Adipocyte (in vitro differentiated cells): ENCODE measurements at places on chromosomes 12 and 14.
A peak's percentile ranks its signal among the peaks of the same experiment; 100 is the strongest.

GRCh38 chr14:104224131-104224505, 85.7 kb downstream of the KIF26A start:
- DNase-seq, result no peak

DNA sequence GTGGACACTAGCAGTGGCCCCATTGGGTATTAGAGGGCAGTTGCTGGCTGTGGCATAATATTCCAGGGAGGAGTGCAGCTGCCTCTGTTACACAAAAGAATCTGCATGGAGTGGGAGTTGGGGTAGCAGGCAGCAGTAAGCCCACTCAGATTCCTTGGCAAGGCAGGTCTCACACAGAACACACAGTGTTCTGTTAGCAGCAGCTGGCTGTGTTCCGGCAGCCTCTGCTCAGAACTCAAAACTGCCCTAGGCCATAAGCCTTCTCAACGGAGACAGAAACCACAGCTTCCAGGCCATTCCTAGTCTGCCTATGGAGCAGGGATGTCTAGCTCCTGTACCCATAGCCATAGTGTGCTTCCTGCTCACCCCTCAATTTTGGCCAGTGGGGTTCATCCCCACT, 1085.4 kb downstream of the SLC6A15 start:
- peak; percentile 45 for DNase-seq

DNA sequence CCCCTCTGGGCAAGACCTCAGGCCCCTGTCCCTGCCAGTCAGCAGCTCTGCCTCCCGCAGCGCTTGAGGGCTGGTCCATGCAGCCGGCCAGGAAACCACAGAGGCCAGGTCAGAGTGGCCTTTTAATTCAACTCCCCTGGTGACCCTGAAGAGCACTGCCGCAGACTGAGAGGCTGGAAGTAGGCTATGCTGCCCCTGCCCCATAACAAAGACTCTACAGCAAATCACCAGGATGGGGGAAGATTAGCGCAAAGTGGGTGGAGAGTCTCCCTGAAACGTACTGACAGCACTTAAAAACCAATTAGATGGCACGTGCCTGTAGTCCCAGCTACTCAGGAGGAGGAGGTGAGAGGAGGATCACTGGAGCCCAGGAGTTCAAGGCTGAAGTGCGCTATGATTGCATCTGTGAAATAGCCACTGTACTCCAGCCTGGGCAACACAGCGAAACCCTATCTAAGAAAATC, 70.5 kb downstream of the ITPK1 start:
- DNase-seq, result no peak

DNA sequence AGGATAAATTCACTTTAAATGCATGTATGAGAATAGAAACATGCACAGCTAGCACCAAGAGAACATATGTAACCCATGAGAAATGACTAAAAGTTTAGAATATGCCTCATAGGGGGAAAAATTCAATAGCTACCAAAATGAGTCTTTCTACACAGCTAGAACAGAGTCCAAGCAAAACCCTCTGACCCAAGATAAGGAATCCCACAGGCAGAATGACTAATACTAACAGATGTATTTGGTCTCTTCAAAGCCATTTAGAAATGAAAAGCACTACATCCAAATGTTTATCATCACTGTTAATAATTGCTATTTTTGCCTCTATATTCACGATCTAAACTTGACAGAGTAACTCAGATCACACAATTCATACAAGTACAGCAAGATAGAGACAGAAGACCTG, 44.0 kb downstream of the KICS2 start:
- peak; percentile 64 for DNase-seq

GRCh38 chr14:29755311-29756018, 172.2 kb downstream of the PRKD1 start:
- no peak for DNase-seq

DNA sequence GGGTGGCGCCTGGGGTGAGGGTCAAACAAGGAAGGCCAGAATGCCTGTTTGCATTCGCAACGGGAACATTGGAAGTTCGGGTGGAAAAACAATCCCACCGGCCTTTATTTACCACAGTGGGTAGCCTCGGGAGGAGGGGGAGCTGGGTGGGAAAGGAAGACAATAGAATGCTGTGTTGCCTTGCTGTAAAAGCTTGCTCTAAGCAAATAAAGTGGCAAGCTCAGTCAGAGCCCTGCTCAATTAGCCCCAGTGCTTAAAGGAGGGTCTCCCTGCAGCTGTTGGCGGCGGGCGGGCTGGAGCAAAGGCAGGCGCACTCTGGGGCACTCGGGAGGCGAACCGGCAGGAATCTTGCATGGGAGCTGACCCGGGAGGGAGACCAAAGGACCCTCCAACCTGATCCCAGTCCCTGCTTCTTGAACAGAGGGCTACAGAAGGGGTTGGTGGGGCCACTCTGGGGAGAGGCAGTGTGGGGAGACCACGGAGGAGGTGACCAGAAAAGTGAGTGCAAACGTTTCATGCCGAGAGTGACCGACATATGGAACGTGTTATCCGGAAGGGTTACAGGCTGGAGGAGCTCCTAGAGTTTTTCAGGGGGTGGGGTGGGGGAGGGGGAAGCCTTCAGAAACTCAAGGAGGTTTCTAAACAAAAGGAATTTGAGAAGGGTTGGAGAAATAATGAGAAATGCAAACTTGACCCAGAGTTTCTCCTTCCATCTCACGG, 48.5 kb downstream of the NTF3 start:
- peak; percentile 66 for DNase-seq

DNA sequence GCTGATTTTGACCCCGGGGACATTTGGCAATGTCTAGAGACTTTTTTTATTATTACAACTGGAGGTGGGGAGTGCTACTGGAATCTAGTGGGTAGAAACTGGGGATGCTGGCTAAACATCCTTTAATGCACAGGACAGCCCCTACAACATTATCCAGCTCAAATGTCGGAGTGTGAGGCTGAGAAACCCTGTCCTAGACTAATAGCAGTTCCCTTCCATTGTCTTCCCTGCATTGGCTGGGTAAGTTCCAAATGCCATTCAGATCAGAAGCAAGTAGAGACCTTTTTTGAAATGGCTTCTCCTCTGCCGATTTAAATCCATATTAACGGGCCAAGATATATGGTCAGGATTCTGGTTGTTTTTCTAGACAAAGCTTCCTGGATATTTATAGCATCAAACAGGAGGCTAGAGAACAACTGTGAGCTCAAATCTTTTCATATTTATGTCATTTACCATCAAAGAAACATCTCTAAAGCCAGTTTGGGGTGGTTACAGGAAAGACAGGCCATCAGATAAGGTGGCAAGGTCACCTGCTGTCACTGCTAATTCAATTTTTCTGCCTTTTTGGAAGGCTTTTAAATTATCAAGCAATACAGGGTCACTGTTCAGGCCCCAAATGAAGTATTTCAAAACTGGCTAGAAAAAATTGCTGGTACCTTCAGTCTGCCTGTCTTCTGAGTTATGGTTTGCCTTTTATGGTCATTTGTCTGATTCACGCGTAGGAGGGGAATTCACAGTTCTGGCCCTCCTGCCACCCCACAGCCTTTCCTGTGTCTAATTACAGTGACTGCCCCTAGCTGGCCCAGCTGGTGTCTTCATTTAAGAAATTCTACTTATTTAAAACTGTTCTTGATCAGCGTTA, 20.1 kb upstream of the AKAP5 start:
- DNase-seq, result peak; percentile 87
